ENCODE measurements at places on chromosomes 16 and 17.

- DNase-seq, result no peak
These were observed 66.1 kb downstream of the GTF3C1 start for GRCh38 chr16:27483624-27484023.

- no peak for DNase-seq
These were observed 44.0 kb upstream of the ABCC11 start for GRCh38 chr16:48291303-48291702.

DNA sequence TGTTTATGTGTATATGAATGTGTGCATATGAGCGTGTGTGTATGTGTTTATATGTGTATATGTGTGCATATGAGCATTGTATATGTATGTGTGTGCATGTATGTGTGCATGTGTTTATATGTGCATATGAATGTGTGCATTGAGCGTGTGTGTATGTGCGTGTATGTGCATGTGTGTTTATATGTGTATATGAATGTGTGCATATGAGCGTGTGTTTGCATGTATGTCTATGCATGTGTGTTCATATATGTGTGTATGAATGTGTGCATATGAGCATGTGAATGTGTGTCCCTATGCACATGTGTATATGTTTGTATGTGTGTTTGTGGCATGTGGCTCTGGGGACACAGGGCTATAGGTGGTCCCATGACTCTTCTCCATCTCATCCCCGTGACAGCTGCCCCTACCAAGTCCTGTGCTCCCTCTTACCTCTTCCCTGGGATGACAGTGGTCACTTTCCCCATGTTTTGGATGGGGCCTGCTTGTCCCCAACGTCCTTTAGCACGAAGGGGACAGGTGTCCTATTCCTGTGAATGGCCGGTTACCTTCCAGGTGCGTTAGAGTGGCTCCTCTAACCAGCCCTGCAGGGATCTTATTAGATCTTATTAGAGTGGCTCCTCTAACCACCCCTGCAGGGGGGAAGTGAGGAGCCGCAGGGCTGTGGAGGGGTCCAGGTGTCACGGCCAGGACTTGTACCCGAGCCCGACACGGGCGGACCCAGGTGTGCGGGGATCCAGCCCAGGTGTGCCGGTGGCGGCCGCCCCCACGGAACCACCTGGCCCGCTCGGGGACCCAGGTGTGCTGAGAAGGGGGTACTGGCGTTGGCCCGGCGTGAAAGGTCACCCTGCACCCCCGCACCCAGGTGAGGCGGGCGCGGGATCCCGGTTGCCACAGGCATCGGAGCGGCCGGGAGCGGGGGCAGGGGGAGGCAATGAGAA is 105.6 kb downstream of the SEC14L1 start:
- peak; percentile 24 for DNase-seq

- DNase-seq, result no peak
These were observed 65.7 kb upstream of the AXIN2 start for GRCh38 chr17:65627108-65627507.

- no peak for DNase-seq
These were observed 49.3 kb upstream of the FBXO47 start for GRCh38 chr17:39016193-39017153.

DNA sequence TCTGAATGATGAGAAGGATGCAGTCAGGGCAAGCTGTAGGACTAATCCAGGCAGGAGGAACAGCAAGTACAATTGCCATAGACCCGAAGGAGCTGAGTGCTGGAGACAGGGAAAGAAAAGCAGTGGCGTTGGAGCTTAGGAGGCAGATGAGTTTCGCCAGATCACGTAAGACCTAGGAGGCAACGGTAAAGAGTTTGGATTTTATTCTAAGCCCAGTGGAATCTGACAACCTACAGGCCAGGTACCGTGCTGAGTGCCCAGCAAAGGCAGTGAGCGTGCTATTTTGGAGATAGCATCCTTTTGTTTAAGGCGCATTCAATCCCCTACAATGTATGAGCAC is 1.2 kb downstream of the USP43 start:
- DNase-seq, result no peak

DNA sequence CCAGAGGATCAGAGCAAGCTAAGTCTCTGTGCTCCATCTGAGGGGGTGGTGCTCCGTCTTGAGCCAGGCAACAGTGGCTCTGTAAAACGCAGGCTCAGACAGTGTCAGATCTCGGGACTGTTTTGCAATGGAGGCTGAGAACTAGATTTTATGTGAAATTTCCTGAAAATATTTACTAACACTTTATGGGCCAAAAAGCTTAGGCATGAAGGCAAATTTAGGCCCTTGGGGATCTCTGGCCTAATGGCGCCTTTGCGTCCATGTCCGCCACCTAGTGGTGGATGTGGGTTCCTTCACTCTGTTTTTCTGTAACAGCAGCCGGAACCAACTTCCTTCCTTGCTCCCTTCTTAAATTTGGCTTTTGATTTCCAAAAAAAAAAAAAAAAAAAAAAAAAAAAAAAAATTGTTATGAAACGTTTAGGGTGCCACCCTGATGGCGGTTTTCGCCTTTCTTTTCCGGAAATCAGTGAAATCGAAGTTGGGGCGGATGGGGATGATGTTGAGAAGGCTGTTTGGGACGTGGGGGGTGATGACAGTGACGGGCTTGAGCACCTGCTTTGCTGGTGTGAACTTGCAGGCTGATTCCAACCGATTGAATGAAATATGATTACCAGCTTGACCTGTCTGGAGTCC is 14.0 kb upstream of the ELAC2 start:
- peak; percentile 53 for DNase-seq

DNA sequence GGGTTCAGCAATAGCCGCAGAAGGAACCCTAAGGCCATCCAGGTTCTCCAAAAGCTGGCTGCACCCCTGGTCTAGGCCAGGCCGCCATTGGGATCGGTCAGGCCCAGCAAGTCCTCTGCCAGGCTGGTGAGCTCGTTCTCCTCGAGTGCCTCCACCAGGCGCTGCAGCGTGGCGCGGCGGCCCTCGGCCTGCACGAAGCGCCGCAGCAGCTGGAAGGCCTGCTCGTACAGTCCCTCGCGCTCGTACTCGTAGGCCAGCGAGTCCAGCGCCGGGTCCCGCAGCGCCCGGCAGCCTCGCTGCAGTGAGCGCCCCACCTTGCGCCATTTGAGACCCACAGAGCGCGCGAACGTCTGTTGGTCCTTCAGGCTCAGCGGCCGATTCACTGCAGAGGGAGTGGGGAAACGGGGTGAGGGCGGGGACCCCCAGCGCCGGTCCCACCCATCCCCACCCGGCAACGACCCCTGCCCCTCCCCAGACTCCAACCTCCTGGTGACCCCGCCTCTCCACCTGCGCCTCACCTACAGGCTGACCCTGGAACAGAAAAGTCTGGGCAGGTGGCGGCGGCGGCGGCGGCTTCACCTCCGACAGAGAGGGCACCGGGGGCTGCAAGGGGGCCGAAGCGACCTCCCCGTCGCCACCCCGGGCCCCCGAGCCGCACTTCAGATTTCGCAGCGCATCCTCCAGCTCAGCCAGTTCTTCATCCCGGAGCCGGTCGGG is 3.9 kb upstream of the B3GNT9 start:
- no peak for DNase-seq

GRCh38 chr16:88454523-88454947 is 1.5 kb downstream of the ZFPM1 start:
- DNase-seq, result no peak

DNA sequence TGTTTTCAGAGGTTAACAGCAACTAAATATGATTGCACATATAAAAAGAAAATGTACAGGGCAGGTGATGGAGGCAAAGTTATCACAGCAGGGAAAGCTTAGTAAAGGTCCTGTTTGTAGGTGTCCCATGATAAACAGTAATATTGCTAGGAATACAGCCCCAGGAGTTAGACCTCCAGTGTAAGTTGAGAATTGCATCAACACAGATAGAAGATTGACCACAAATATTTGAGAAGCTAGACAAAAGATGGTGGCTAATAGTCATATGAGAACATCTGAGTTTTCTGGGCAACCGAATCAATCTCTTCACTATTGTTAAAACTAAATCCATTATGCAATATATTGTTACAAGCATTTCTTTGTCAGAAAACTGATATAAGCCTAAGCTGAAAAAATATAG is 152.6 kb downstream of the CDH11 start:
- DNase-seq, result no peak

DNA sequence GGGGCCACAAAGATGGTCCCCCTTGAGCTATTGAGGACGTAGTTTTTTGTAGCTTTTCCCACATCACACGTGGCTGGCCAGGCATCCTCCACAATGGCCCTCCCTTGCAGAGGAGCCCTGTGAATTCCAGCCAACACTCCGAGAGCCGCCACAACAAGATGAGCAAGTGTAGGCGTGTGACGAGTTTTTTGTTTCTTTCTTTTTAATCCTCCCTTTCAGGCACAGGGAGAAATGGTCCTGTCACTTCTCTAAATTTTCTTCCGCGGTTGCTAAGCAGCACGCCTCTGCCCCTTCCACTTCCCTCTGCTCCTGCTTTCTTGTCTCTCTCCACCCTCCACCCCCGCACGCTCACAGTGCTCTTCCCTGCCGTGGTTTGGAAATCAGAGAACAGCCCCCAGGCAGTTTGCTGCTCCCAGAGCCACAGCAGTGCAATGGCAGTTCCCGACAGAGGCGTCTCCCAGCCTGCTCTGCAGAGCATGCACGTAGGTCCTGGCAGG is 68.0 kb upstream of the MRTFB start:
- no peak for DNase-seq

GRCh38 chr16:64615630-64616280 is 506.1 kb downstream of the CDH11 start:
- DNase-seq, result no peak

DNA sequence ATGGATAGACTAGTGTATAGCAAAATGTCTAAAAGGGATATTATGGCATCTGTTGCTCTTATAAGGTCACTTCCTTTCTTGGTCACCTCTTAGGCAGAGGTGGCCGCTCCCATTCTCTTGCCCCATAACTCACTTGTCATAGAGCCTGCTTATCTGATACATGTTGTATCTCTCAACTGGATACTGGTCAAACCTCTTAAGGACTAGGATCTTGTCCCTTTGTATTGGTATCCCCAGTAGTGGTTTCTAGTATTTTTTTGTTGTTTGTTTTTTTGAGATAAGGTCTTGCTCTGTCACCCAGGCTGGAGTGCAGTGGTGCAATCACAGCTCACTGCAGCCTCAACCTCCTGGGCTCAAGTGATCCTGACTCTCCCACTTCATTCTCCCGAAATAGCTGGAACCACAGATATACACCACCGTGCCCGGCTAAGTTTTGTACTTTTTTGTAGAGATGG is 27.0 kb downstream of the ZSWIM7 start:
- DNase-seq, result no peak

GRCh38 chr17:74903671-74904070 is 10.2 kb upstream of the FADS6 start:
- no peak for DNase-seq

Data from NAMALWA (cell line).